ENCODE measurements at places on chromosomes 4 and X. TPM values are rescaled to one million over a fixed set of nuclear protein-coding genes. Genes with fewer than 3 reads are reported as not detected.

DNA sequence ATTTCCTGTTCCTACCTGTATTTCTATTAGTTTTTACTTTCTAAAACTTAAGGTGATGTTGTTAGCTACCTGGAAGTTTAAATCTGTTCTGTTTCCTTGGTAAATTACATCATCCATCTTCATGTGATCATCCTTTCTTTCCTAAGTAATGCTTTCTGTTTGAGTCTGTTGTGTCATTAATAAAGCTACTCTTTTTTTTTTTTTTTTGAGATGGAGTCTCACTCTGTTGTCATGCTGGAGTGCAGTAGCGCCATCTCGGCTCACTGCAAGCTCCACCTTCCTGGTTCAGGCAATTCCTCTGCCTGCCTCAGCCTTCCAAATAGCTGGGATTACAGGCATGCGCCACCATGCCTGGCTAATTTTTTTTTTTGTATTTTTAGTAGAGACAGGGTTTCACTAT lies 73.3 kb downstream of the FIP1L1 start:
- no peak overlapping the region for H3K4me3 ChIP-seq
- H3K27me3 ChIP-seq = no peaks in the 10 kb centered on the region
- H3K4me1 ChIP-seq = peaks cover 5% of the 10 kb centered on the region
- H3K27ac ChIP-seq = no peak overlapping the region
- no peak for DNase-seq

DNA sequence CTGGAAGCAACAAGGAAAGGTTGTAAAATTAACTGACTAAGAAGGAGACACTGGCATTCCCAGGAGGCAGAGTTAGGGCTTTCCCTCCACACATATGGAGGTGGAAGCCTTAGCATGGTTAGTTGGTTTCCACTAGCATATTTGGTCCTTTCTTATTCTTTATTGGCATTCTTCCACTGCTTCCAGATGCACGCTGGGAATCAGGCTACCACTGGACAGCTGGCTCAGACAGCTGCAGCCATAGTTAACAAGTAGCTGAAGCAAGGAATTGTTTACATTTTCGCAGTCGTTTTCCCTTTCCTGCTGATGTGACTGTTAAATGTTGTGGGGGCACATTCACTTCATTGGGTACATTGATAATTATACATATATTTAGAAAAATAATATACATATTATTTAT lies 169.2 kb downstream of the GRIA2 start:
- no peaks in the 10 kb centered on the region for H3K36me3 ChIP-seq
- no peak overlapping the region for H3K27ac ChIP-seq
- H3K27me3 ChIP-seq = no peaks in the 10 kb centered on the region
- no peak overlapping the region for H3K4me3 ChIP-seq
- DNase-seq = no peak

GRCh38 chrX:39645178-39645895 lies 452.4 kb downstream of the BCOR start:
- DNase-seq = no peak
- no peak overlapping the region for H3K27ac ChIP-seq
- H3K4me1 ChIP-seq = no peaks in the 10 kb centered on the region
- H3K27me3 ChIP-seq = no peaks in the 10 kb centered on the region
- peaks cover 1% of the 10 kb centered on the region for H3K36me3 ChIP-seq

GRCh38 chr4:182808673-182809416 lies 108.3 kb downstream of the DCTD start:
- H3K27ac ChIP-seq = peak overlapping the region; percentile 85
- H3K4me1 ChIP-seq = peaks cover 15% of the 10 kb centered on the region
- H3K27me3 ChIP-seq = peaks cover 11% of the 10 kb centered on the region

NAA11 gene
- total RNA-seq = not detected

DNA sequence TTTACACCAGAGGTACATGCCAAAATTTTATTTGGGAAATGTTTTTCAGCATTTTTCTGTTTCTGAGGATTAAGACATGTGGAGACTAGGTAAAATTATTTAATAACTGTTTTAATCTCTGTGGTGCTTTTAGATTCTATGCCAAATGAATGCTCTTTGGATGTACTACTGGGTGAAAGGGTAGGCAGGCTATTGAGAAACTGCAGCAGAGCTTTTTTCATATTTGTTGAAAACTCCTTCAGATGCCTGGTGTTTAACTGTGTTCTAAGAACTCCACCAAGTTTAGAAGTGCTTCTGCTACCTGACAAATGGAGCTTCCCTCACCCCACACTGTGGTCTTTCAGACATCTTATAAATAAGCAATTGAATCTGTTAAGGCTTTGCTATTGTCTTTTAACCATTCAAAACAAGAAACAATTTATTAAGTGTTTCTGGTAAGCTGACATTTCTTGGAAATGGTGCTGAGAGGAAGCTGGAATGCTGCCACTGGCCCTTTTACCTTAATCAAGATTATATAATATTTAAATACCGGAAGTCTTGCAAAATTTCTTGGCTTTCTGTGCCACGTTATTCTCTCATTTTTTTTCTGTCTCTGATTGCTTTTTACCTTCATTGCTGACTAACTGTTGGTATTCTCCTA lies 51.2 kb upstream of the CYSLTR1 start:
- no peaks in the 10 kb centered on the region for H3K27me3 ChIP-seq

ART3 gene
- total RNA-seq = not detected

CENPU gene
- total RNA-seq = 50.1 TPM

DNA sequence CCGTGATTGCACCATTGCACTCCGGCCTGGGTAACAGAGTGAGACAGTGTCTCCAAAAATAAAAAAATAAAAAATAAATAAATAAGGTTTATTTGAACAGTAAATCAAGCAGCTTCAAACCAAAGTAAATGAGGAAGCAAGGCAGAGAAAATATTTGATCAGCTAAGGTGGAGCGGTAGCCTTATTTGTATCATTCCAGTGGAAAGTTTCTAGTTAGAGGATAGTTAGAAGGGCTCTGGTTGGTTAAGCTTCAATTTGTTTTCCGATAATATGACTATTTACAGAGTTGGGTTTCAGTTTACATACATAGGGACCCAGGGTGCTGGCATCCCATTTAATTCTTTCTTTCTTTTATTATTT lies 21.8 kb upstream of the OPHN1 start:
- DNase-seq = no peak
- H3K27me3 ChIP-seq = no peaks in the 10 kb centered on the region
- no peak overlapping the region for H3K4me3 ChIP-seq
- H3K4me1 ChIP-seq = no peaks in the 10 kb centered on the region
- no peak overlapping the region for H3K27ac ChIP-seq
- no peaks in the 10 kb centered on the region for H3K36me3 ChIP-seq

DNA sequence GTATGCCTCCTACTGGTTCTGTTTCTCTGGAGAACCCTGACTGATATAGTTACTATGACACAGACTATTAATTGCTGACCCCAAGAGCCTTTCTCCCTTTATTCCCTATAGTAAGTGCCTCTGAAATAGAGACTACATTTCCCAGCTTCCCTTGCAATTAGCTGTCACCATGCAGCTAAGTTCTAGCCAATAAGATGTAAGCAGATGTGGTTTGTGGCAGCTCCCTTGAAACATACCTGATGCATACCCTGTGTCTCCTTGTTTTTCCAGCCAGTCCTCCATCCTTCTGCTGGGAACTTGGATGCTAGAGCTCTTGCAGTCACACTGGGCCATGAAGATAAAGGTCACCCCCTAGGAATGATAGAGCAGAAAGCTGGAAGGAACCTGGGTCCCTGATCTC lies 9.7 kb upstream of the TMEM165 start:
- no peak overlapping the region for H3K4me3 ChIP-seq
- H3K27ac ChIP-seq = no peak overlapping the region
- no peak for DNase-seq
- no peaks in the 10 kb centered on the region for H3K36me3 ChIP-seq
- peaks cover 15% of the 10 kb centered on the region for H3K4me1 ChIP-seq

SPANXA1 gene
- not detected for total RNA-seq

GRCh38 chr4:42339935-42340406 lies 57.3 kb upstream of the SHISA3 start:
- H3K4me1 ChIP-seq = no peaks in the 10 kb centered on the region
- no peak overlapping the region for H3K4me3 ChIP-seq
- no peaks in the 10 kb centered on the region for H3K36me3 ChIP-seq
- peaks cover 4% of the 10 kb centered on the region for H3K27me3 ChIP-seq

PIR gene
- total RNA-seq = 2.4 TPM

- H3K27ac ChIP-seq = no peak overlapping the region
- no peak for DNase-seq
- H3K4me3 ChIP-seq = no peak overlapping the region
- H3K27me3 ChIP-seq = no peaks in the 10 kb centered on the region
These were observed 14.3 kb upstream of the UBA1 start for GRCh38 chrX:47179221-47179927.

GRCh38 chr4:18252052-18252451 lies 230.5 kb upstream of the LCORL start:
- no peak for DNase-seq
- H3K27ac ChIP-seq = no peak overlapping the region
- H3K4me3 ChIP-seq = no peak overlapping the region
- no peaks in the 10 kb centered on the region for H3K4me1 ChIP-seq
- peaks cover 4% of the 10 kb centered on the region for H3K27me3 ChIP-seq

ARMCX1 gene
- total RNA-seq = 0.72 TPM

DNA sequence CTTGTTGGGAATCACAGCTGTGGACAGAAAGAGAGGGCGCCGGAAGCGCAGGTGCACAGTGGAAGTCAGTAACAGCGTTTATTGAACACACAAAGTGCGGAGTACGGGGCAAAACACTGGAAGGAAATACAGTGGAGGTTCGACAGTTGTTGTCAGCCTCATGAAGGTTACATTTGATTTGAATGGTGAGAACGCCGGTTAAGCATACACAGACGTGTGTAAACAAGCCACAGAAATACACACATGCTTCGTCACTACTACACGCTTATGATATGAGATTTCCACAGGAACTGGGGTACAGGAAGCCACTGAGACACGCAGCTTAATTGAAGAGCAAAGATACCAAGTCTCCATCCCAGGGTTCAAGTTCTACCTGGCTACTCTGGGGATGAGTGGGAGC lies 12.0 kb downstream of the CCKAR start:
- DNase-seq = no peak
- no peak overlapping the region for H3K4me3 ChIP-seq
- no peaks in the 10 kb centered on the region for H3K4me1 ChIP-seq
- H3K27me3 ChIP-seq = no peaks in the 10 kb centered on the region
- no peaks in the 10 kb centered on the region for H3K36me3 ChIP-seq

- no peak for DNase-seq
- no peak overlapping the region for H3K4me3 ChIP-seq
- H3K36me3 ChIP-seq = no peaks in the 10 kb centered on the region
These were observed 726.9 kb downstream of the GRID2 start for GRCh38 chr4:93030670-93031069.

CTAG2 gene
- 21.0 TPM for total RNA-seq

- H3K27ac ChIP-seq = no peak overlapping the region
- peaks cover 11% of the 10 kb centered on the region for H3K4me1 ChIP-seq
- DNase-seq = no peak
- peaks cover 31% of the 10 kb centered on the region for H3K27me3 ChIP-seq
- H3K4me3 ChIP-seq = no peak overlapping the region
These were observed 90.9 kb downstream of the HNRNPD start for GRCh38 chr4:82282875-82283274.

- peak overlapping the region; percentile 62 for H3K4me3 ChIP-seq
- H3K27me3 ChIP-seq = peaks cover 72% of the 10 kb centered on the region
- peak; percentile 52 for DNase-seq
- H3K27ac ChIP-seq = no peak overlapping the region
- H3K36me3 ChIP-seq = no peaks in the 10 kb centered on the region
These were observed 837 bp downstream of the DCHS2 start for GRCh38 chr4:154490583-154491340.

GRCh38 chr4:79588679-79589078 lies 180.7 kb upstream of the GK2 start:
- H3K4me3 ChIP-seq = no peak overlapping the region
- no peaks in the 10 kb centered on the region for H3K36me3 ChIP-seq
- no peak for DNase-seq
- no peak overlapping the region for H3K27ac ChIP-seq
- H3K27me3 ChIP-seq = no peaks in the 10 kb centered on the region
